T-cell (primary cell): ENCODE measurements at places on chromosomes 3 and 15.

DNA sequence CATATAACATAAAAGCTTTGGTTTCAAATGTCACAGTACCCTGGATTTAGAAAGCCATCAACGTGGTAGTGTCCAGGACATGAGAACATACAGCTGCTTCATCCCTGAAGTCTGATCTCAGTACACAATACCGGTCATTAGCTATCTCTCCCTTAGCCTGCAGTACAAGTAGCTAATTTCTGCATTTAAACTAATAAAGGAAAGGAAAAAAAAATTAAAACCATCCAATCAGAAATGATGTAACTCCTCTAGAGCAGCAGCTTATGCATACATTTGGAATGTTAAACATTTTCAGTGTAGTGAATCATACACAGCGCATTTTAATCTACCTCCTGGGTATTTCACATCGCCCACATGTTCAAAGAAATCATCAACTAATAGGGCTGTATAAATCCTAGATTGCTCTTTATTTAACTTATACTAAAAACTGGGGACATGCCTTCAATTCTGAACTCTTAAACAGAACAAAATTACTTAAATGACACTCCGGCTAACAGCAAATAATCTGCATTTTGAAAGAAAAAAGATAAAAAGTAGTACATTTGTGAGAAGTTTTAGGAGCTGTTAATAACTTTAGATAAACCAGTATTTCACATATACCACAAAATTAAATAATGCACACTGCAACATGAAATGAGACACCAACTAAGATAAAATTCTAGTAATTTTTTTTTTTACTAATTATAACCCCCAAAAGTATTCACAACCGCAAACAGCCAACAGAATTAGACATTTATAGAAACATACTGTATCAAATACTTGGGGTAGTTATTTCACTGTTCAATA is 3.7 kb downstream of the IGF2BP2 start:
- DNase-seq, result no peak

DNA sequence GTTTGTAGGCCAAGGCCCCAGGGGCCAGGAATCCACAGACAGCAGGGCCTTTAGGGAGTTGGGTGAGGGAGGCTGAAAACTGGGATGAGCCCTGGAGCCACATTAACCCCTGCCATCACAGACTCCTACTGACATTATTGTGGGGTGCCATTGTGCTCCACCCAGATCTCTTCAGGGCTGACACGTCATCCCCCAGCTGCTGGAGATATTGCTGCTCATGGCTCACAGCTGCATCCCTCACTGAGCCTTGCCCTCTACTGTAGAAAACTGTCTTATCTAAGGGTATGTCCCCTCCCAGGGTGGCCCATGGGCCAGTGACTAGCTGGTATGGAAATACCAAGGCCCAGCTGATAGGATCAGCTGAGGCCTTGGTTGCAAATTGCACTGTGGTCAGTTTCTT is 87.3 kb upstream of the PRR23C start:
- no peak for DNase-seq

GRCh38 chr3:65572175-65572777 is 466.4 kb downstream of the MAGI1 start:
- DNase-seq, result no peak

GRCh38 chr3:54261141-54261540 is 138.8 kb downstream of the CACNA2D3 start:
- DNase-seq, result no peak

GRCh38 chr15:91909574-91909973 is 56.1 kb downstream of the SLCO3A1 start:
- no peak for DNase-seq

DNA sequence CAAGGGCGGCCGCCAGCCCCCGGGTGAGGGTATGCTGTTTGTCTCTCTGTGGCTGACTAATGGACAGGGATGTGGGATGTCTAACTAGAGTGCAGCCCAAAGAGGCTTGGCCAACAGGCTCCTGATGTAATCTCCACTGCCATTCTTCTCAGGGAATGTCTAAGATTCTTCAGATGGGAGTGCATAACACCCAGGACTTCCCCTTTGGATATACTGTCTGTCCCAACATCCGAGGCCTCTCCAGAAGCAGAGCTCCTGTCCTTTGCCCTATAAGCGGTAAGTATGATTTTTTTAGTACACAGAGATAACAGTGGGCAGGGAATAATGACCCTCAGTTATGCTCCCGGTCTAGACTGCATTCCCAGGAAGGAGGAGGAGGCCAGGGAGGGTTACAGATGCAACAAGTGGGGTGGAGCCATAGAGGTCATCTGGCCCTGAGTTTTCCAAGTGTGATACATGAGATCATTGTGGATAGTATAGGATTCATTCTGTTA is 62.5 kb upstream of the SLCO2A1 start:
- DNase-seq, result no peak

- no peak for DNase-seq
Observed at GRCh38 chr3:130442284-130442683, 74.7 kb upstream of the COL6A6 start.

GRCh38 chr15:70852501-70853317 is 1.2 kb downstream of the LARP6 start:
- no peak for DNase-seq

DNA sequence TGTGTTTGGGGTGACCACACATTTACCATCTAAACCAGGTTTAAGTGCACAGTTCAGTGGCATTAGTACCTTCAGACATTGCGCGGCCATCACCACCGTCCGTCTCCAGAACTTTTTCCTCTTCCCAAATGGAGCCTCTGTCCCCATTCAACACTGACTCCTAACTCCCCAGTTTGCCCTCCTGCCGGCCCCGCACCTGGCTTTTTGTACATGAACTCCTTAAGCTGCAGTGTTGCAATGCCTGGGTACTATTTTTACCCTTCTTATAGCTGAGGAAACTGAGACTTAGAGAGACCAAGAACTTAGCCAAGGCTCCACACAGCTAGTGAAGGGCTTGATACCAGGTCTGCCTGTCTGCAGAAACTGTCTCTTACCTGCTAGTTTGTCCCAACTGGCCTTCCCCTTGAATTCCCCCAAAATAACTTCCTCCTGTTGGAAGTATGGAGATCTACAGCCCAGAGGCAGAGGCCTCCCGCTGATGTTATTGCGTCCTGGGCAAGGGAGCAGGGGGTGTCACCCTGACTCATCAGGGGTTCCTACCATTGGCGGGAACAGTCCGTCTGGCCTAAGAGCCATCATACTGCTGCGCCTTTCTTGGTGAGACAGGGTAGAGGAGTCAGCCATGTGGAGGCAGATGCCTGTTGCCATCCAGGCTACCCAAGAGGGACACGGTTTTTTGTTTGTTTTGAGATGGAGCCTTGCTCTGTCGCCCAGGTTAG is 65.6 kb downstream of the GRIP2 start:
- no peak for DNase-seq

GRCh38 chr15:52527911-52528563 is 643 bp downstream of the MYO5A start:
- DNase-seq, result no peak

DNA sequence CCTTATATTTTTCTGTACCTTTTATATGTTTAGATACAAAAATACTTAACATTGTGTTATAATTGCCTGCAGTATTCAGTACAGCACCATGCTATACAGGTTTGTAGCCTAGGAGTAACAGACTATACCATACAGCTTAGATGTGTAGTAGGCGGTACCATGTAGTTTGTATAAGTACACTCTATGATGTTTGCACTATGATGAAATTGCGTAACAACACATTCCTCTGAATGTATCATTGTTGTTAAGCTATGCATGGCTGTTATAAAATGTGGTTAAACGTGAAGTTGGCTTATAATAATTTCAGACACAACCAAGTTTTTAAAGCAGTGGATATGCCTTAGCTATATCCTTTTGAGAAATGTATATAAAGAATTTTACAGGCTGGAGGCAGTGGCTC is 328.3 kb downstream of the PLCL2 start:
- no peak for DNase-seq

DNA sequence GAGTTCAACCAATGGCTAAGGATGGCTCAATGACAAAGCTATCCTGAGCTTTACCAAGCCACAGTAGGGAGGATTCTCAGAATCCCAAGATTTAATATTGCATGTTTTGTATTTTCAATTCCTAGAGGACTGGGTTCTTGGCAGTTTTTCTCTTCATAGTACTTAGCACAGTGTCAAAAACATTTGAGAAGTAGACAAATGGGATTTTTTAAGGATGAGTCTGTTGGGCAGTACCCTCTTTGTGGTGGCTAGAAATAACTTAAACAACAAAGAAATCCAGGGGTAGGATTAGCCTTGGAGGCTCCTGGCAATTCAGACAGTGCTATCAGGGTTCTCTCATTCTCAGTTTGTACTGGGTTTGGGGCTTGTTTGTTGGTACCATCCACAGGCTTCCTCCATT is 212.8 kb upstream of the RORA start:
- DNase-seq, result no peak

DNA sequence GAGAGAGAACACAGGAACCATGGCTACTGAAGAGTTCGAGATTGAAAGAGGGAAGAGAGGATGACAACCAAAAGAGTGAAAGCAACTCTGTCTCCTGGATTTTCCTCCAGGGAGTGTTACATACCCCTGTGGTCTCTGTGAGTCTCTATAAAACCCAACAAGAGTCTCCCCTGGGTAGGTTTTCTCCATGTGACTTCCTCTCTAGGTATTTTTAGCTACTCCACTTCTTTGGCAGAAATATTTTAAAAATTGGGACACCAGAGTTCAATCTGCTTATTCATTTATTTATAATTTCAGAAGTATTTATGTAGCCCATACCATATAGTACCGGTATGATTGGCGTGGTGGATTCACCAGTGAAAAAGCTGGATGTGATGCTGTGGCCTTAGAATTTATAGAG is 671.7 kb upstream of the NR2F2 start:
- DNase-seq, result no peak

GRCh38 chr3:63128380-63128779 is 149.7 kb upstream of the SYNPR start:
- DNase-seq, result no peak

DNA sequence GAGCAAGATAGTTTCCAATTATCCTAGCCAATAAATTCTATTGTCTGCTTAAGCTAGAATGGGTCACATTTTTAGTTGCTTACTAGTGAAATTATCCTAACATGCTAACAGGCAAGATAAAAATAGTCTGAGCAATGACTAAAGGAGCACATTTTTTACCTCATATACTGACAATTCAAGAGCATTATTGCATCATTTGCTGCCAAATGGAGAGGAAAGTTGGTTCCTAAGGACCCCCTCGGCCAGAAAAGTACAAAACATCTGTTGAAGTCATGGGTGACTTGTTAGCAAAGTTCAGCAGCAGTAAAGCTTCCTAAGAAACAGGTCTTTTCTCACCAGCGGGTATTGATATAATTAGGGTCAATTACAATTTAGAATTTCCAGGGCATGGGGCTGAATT is 1001.0 kb downstream of the FHIT start:
- DNase-seq, result no peak

DNA sequence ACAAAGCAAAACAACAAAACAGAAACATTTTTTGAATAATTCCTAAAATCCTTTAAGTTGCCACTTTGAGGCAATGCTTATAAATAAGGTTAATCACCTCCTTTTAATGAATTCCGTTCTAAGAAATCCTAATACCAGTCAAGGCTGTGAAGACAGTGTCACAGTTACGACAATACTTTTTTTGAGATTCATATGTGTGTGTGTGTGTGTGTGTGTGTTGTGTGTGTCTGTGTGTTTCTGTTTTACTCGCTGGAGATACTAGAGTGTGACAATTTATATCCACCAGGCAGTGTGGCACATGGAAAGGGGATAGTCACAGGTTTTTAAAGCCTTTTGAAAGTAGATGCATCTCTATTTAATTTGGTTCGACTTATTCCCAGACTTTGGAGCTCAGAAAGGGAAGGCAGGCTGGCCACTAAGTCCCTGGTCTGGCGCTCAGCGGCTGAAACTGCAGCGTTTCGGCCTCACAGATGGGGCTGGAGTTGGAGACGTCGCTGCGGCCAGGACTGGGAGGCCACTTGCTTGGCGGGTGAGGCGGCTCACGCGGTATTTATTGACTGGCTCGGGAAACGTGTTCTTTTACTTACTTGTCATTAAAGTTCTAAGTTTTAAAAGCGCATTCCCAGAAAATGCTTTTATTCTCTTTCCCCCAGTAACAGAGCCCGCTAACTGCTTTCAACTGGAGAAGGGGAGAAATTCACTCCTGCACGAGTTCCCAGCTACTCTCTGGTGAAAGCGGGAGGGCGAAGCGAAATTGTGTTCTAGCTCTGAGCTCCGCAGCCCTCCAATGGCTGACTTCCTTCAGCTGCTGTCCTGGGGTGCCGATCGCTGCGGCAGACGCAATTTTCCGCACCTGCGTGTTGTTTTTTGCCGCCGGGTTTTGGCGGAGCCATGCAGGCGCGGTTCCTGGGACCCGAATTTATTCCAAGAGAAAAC is 13.7 kb downstream of the ZIC1 start:
- no peak for DNase-seq

- DNase-seq, result no peak
Observed at GRCh38 chr3:55480911-55481743, 6.0 kb downstream of the WNT5A start.

DNA sequence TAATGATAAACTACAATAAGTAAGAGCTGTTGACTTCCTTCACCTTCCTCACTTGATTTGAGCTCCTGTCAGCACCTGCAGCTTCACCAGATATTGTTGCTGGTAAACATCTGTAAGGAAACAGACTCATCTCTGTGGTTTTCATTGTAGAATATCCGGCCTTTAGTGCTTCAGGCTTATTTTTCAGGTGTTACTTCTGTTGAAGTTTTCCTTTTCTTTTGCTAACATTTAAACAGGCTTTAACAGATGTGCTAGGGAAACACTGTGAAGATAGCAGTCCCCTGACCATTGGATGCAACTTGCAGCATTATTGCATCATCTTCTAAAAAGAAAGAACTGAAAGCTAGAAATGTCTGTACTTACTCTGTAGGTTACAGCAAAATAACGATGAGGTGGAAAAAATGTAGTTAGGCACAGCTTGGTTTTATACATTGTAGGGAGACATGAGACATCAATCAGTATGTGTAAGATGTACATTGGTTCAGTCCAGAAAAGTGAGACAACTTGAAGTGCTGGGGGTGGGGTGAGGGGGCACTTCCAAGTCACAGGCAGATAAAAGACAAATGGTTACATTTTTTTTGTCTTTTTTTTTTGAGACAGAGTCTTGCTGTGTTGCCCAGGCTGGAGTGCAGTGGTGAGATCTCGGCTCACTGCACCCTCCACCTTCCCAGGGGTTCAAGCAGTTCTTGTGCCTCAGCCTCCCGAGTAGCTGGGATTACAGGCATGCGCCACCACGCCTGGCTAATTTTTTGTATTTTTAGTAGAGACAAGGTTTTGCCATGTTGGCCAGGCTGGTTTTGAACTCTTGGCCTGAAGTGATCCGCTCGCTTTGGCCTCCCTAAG is 10.2 kb downstream of the EDEM1 start:
- DNase-seq, result peak; percentile 52

DNA sequence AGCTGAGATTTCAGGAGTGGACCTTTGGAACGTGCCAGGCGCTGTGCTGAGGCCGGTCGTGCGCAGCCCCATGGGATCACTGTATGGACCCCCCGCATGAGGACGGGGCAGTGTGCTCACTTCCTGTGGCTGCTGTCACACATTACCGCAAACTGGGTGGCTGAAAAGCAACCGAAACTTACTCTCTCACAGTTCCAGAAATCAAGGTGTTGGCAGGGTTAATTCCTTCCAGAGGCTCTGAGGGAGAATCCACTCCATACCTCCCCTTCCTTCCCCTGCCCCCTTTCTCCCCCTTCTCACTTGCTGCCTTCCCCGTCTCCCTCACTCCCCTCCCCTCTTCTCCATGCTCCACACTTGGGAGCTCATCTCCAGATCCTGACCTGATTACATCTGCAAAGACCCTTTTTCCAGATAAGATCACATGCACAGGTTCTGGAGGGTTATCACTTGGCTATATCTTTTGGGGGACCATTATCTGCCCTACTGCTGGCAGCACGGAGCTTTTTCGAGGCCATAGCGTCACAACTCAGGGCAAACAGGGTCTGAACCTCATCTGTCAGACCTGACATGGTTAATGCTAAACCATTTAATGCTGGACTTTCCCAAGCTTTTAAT is 41.2 kb downstream of the KLF13 start:
- no peak for DNase-seq
